ENCODE measurements at places on chromosomes 4 and X. TPM values are rescaled to one million over a fixed set of nuclear protein-coding genes. Genes with fewer than 3 reads are reported as not detected.

Gene CSAG1
- 0.27 TPM for total RNA-seq

Gene SYN1
- total RNA-seq, result 0.33 TPM

Gene MAGEB17
- total RNA-seq, result not detected

Gene SPANXA2
- not detected for total RNA-seq

Gene LRIT3
- total RNA-seq, result 0.06 TPM

Gene HTR2C
- not detected for total RNA-seq

Gene NDUFA1
- 242 TPM for total RNA-seq

Gene SLC6A14
- total RNA-seq, result not detected

Gene ADH6
- total RNA-seq, result not detected

Gene PPM1K
- 0.85 TPM for total RNA-seq

Gene AWAT2
- not detected for total RNA-seq

Gene ADRA2C
- 11.7 TPM for total RNA-seq

Gene HPGD
- 51.8 TPM for total RNA-seq

Gene FREM3
- total RNA-seq, result not detected

Gene ADGRG4
- not detected for total RNA-seq

Gene MAGT1
- 41.3 TPM for total RNA-seq

Gene MAB21L2
- not detected for total RNA-seq

Gene SMIM10L2A
- total RNA-seq, result 0.26 TPM

Gene EDA
- 0.94 TPM for total RNA-seq

Gene CT45A9
- total RNA-seq, result not detected

Gene KCND1
- total RNA-seq, result 1.1 TPM

Gene LRCH2
- total RNA-seq, result 0.04 TPM

Gene SOWAHB
- total RNA-seq, result not detected

Gene PCDH10
- 0.09 TPM for total RNA-seq

Gene ZCCHC4
- total RNA-seq, result 4.6 TPM

Gene NAP1L3
- 0.43 TPM for total RNA-seq

Gene GAGE1
- not detected for total RNA-seq

Gene HHIP
- 0.47 TPM for total RNA-seq

Gene GLOD5
- total RNA-seq, result not detected

Gene ALB
- total RNA-seq, result not detected

Gene MAGEA3
- total RNA-seq, result 2.9 TPM

Gene OCIAD2
- 112 TPM for total RNA-seq

Gene CLDN34
- not detected for total RNA-seq

Gene ZNF157
- not detected for total RNA-seq

Gene SLC9B1
- not detected for total RNA-seq

Gene PYURF
- 76.5 TPM for total RNA-seq

Gene EXOC1
- total RNA-seq, result 13.3 TPM

Gene SSX2B
- total RNA-seq, result not detected

Gene DCX
- total RNA-seq, result not detected
